Kidney epithelial cell (primary cell): ENCODE measurements at places on chromosomes 2 and 18. TPM values are rescaled to one million over a fixed set of nuclear protein-coding genes. Genes with fewer than 3 reads are reported as not detected.

Gene FIGN
- total RNA-seq, result 1.8 and 2.9 TPM in 2 replicates

Gene CHRND
- not detected in 2 replicates for total RNA-seq

Gene CD207
- total RNA-seq, result not detected in 2 replicates

Gene EIF2AK2
- total RNA-seq, result 23.5 and 25.5 TPM in 2 replicates

- DNase-seq, result no peak
These were observed 211.7 kb upstream of the LRATD1 start for GRCh38 chr2:14420851-14421250.

- no peak for DNase-seq
These were observed 9.8 kb downstream of the RIOK3 start for GRCh38 chr18:23462876-23463275.

- DNase-seq, result no peak
These were observed 59.6 kb downstream of the HDAC4 start for GRCh38 chr2:239341146-239341732.

DNA sequence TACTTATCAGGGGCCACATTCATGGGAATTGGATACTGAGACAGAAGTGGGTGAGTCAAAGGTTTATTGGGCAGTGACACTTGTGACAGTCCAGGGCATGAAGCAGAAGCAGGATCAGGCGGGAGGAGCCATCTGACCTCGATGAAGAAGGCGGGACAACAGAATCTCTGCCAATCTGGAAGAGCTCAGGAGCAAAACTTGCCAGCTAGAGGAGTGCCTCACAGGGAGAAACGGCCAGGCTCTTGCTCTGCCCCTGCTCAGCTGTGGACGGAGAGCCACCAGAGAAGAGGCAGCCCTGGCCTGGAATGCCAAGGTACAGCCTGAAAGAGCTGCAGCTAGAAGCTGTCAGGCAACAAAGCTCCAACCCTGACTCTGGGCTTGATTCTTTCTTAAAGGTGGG is 16.9 kb downstream of the DAW1 start:
- no peak for DNase-seq
